Natural killer cell (primary cell): ENCODE measurements at places on chromosomes 3 and 15. TPM values are rescaled to one million over a fixed set of nuclear protein-coding genes. Genes with fewer than 3 reads are reported as not detected.

GRCh38 chr3:196603683-196604082 lies 35.2 kb downstream of the FBXO45 start:
- DNase-seq = no peak

GRCh38 chr15:71079208-71080044 lies 35.8 kb upstream of the THSD4 start:
- DNase-seq = no peak

GRCh38 chr3:13332740-13333139 lies 87.4 kb downstream of the NUP210 start:
- no peak for DNase-seq

CCR9 gene
- total RNA-seq = not detected

TBC1D21 gene
- total RNA-seq = not detected

OR5K2 gene
- not detected for total RNA-seq

GRCh38 chr3:60931452-60931851 lies 319.8 kb downstream of the FHIT start:
- no peak for DNase-seq

MUSTN1 gene
- total RNA-seq = 5.3 TPM

GRCh38 chr3:156429125-156429524 lies 125.8 kb downstream of the SSR3 start:
- DNase-seq = no peak

GRCh38 chr3:194749631-194750490 lies 64.2 kb downstream of the FAM43A start:
- no peak for DNase-seq

GP5 gene
- total RNA-seq = 0.80 TPM

- no peak for DNase-seq
Measured at GRCh38 chr15:59283717-59284391, 77.2 kb downstream of the LDHAL6B start.

CCDC54 gene
- not detected for total RNA-seq

DNA sequence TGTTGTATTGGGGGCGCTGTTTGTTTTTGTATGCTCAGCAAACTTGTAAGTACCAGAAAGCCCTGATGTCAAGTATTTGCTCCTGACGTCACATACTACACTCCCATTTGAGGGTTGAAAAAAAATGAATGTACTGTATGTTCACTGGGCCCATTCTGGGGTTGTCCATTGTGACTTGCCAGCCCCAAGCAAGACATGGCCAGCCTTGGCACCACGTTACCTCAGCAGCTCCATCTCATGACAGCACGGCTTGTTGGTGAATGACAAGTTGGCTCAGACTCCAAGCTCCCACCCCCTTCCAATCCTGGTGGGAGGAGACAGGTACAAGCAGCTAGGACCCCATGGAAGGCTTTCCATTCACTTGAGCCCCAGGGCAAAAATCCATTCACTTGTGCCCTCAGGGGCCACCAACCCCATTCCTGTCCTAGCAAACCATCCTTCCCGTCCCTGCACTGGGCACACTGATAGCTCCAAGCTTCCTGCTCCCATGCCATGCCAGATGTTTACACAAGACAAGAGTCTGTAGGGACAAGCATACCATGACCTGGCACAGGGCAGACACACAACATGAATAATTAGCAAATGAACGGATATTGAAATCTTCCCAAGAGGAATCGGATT lies 1.6 kb downstream of the PHGR1 start:
- no peak for DNase-seq

DNA sequence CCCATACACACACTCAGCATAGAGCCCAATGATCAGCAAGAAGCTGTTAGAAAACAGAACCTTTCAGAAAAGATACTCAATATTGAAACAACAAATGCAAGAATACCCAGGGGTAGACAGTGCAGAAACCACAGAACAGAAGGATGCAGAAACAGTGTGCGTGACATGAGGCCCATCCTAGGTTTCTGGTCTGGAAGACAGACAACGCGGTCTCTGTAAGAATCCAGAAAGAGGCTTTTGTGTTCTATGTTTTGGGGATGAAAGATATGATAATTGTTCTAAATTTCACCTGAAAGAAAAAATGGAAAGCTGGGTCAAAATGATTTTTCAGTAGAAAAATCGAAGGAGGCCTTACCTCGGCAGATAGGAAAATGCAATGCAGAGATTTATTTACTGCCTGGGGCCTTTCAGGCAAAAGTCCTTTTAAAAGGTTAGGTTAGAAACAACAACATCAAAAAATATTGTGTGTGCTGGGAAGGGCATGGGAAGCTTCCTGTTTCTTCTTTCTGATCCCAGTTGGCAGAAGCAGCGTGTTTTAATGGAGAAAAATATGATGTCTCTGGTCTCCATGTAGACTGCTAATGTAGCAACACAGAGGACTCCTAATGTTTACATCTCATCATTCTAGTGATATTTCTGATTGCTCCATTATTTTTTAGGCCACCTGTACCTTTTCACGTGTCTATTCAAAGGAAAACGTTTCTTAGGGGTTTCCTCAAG lies 17.0 kb downstream of the SYNM start:
- no peak for DNase-seq
